K562 (cell line): ENCODE measurements at places on chromosomes 1 and 21.
A peak's percentile ranks its signal among the peaks of the same experiment; 100 is the strongest.

GRCh38 chr1:226009650-226010044, 10.5 kb upstream of the SDE2 start:
- DNase-seq, result peak; percentile 54

DNA sequence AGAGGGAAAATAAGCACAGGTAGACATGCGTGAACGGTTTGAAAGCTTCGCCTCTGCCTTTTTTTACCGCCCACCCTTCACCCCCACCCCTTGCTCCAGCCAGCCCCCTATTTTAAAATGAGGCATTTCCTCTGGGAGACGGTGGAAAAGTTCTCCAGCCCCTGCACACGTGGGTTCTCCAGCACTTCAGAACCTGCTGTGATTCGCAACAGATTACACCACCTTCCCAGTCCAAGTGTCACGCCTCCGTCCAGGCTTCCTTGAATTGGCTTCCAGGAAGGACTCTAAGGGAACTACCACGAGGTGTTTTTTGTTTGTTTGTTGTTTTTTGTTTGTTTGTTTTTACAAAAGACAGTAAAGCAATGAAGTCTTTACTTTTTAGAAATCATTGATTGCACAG, 2.6 kb downstream of the LRRC7 start:
- DNase-seq, result no peak

DNA sequence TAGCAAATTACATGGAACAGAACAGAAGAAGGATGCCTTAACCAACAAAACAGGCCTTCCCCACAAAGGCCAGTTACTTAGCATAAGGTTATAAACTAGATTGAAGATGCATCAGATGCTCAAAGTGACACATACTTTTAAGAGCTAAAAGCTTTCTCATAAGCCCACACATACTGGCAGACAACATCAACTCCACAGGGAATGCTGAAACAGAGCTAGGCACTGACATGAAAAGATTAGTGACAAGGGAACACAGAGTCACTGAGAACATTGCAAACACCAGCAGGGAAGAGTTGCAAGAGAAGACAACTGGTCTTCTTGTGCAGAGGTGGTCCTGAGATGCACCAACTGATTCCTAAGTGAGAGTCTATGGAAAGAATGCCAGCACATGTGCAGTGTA, 6.9 kb downstream of the TTC13 start:
- DNase-seq, result no peak

DNA sequence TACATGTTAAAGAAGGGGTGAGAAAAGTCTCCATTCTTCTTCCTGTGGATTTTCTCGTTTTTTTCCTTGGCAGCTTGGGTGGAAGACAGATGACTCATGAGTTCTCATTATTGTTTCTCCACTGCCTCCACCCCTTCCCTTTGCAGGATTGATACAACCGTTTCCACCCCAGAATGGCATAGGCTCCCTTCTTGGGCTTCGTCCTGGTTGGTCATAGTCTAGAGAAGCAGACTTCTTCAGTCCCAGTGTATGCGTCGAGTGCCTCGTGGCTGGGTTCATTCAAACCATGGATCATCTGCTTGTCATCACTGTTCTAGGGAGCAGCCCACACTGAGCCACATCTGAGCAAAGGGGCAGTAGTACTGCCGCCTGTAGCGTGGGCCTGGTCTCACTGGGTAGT, 13.7 kb downstream of the PTGFRN start:
- no peak for DNase-seq

- DNase-seq, result no peak
Measured at GRCh38 chr1:230892018-230892491, 23.7 kb upstream of the C1orf198 start.
